ENCODE measurements at places on chromosomes 13 and 19.

GRCh38 chr19:18301718-18302111 lies 20.3 kb upstream of the JUND start:
- DNase-seq = no peak

DNA sequence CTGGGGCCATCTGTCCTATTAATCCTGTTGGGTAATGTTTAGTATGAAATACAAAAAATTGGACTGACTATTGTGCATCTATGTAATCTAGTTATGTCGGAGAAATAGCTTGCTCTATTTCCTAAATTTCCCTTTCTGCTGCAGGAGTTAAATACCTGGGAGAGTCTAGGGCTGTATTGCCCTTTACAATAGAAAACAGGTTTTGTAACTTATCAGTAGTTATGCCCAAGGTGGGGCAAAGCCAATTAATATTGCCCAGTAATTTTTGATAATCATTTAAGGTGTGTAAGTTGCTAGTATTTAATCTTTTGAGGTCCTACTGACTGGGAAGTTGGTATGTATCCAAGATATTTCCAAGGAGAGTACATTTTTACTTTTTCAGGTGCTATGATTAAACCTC lies 838.1 kb downstream of the DACH1 start:
- DNase-seq = no peak

GRCh38 chr19:53504885-53505284 lies 33.1 kb upstream of the ZNF331 start:
- DNase-seq = no peak

DNA sequence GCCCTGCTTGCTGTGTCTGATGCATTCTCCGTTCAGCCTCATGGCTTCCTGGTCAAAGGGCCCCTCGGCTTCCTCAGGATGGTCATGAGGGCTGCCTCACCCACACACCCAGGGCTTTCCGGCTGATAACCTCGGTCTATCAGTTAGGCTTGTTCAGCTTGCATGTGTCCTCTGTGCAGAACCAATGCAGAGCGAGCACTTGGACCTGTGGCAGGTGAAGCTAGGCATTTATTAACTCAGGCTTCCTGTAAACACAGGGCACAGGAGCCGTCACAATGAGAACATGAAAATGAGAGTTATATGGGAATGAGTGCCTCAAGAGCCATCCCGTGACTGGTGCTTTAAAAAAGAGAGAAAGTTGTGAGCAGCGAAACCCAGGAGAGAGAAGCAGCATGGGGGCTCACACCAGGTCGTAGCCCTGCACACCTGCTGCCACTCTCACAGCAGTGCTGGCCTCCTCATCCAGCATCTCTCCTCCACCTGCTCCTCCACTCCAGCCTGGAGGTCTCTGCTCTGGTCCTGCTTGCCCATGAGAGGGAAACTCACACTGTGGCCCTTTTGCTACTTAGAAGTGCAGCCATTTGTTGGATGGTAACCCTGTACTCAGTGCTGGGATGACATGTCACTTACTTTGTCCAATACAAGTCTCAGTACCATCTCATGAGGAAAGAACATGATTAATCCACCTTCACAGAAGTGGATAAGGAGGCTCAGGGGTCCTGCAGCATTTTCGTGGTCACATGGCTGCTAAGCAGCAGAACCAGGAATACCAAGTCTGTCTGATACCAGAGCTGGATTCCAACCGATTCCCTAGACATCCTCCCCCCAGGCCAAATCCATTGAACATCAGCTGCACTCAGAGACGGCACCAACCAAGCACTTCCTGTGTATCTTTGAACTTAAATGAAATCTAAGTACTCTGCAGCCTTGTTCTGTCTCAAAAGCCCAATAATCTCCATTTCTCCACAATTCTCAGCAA lies 50.5 kb upstream of the IRS2 start:
- no peak for DNase-seq

DNA sequence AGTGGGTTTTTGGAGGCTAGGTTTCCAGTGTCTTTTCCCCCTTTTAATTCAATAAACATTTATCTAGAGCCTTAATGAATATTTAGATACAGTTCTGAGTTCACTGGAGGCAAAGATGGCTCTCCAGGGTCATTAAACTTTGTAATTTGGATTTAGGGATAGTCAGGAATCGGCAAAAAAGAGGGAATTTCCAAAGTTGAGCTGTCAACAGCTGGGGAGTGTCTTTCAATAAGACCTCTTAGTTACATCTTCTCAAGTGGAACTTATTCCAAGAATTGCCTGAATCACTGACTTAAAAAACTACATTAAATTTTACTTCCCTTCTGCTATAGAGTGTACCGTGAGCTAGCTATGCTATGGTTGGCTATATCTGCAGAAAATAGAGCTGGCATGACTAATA lies 2.0 kb downstream of the LRCH1 start:
- DNase-seq = no peak

GRCh38 chr19:2607712-2608601 lies 94.5 kb downstream of the GNG7 start:
- no peak for DNase-seq

- no peak for DNase-seq
Measured at GRCh38 chr13:30082391-30082790, 225.0 kb downstream of the KATNAL1 start.

DNA sequence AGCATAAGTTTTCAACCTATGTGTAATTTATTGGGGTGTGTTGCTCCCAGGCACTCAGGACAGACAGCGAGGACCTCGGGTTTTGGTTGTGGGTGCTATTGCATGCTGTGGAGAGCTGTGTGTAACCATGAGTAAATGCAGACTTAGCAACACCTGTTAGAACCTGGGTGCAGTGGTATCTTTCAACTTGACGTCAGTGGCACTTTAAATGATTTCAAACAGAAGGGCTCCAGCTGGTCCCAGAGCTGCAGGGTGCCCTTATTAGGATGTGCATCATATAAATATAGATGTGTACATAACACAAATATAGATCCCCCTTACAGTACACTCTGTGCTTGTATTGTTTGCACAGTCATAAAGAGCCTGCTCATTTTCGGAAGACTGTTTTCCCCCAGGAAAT lies 228.3 kb upstream of the IRS2 start:
- no peak for DNase-seq

DNA sequence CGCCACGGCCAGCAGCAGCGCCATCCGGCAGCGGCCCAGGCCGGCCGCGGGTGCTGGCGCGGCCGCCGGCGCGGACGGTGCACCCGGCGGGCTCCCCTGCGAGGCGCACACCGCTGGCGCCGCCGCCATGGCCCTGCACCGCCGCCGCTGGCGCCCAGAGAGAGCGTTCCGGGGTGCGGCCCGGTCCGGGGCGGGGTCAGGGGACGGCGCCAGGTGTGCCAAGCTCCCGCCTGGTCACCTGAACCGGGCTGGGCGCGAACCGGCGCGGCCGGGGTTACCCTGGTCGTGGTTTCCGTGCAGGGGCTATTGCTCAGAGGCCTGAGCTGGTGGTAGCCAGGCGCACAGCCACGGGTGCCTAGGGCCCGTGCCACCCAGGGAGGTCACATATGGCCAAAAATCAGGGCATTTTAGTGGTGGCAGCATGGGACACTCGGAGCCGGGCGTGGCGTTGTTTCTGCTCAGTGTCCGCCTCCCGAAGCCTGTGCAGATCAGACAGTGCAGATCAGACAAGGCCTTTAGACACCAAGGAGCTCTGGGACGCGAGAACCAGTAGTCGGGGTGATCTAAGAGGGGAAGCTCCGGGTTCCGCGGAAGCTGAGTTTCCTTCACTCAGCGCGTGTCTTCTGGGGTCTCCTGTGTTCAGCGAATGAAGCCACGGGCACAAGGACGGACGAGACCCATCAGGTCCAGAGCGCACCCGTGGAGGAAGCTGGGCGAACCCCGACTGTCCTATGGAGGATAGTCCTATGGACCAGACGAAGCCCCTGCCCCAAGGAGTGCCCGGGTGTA lies at the start of gene TMEM238:
Gene TMEM238, minus strand, starts transcription at position 162 of the 789 bp plus-strand sequence. Its CDS starts 33 bp downstream, at position 129.
- no peak for DNase-seq

GRCh38 chr13:44407891-44408290 lies 34.3 kb downstream of the SERP2 start:
- DNase-seq = no peak

DNA sequence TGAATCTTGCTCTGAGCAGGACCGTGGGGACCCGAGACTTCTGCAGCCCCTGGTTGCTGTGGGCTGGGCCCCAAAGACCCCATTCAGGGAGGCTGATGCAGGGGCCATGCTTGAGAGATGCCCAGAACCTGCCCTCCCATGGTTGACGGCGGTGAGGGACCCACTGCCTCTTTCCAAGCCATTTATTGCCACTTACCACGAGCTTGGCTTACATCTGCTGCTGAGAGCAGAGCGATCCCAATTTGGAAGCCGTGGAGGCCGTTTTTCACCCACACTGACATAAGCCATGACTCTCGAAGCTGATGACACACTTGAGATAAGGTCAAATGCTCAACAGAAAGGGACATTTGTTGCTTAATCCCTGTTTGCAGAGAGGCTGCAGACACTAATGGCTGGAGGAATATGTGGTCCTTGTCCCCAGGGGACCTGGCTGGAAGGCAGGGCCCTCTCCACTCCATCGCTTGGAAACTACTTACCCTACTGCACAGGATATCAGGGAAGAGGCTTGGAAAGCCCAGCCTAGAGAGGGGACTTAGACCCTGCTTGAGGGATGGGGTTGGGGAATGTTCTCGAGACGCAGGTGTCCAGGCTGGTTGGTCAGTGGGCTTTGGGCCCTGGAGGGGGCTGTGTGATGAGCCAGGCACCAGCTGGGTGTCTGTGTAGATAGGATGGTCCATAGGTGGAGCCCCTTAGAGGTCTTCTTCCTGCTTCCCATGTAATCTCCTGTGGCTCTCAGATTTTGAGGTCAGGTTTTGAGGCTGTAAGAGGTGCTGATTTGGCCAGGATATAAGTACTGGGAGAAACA lies 15.3 kb downstream of the ZNF536 start:
- DNase-seq = no peak

DNA sequence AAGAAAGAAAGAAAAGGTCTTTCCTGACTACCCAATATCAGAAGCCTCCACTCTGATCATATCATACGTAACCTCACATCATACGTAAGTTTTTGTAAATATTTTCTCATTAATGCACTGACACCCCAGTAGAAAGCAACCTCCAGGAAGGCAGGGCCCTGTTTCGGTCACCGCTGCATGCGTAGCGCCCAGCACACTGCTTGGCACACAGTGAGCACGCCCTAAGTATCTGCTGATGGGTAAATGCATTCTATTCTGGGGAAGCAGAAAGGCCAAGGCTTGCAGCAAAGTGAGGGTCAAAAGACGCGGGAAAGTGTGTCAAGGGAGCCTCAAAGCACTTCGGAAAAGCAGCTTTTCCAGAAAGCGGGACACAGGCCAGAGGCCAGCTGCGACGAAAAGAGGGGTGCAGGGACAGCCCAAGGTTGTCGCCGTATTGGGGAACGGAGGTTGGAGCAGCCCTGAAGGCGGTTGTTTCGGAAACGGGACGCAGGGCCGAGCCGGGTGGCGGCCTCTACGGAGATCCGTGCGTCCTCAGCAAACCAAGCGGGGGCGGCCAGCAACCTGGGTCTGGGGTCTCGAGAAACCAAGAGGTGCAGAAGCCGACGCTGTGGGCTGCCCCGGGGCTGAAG lies 463 bp downstream of the SUGP1 start:
- DNase-seq = no peak

- no peak for DNase-seq
Measured at GRCh38 chr19:5495792-5496191, 40.6 kb downstream of the ZNRF4 start.

- DNase-seq = no peak
Measured at GRCh38 chr13:71395053-71395452, 472.0 kb downstream of the DACH1 start.

DNA sequence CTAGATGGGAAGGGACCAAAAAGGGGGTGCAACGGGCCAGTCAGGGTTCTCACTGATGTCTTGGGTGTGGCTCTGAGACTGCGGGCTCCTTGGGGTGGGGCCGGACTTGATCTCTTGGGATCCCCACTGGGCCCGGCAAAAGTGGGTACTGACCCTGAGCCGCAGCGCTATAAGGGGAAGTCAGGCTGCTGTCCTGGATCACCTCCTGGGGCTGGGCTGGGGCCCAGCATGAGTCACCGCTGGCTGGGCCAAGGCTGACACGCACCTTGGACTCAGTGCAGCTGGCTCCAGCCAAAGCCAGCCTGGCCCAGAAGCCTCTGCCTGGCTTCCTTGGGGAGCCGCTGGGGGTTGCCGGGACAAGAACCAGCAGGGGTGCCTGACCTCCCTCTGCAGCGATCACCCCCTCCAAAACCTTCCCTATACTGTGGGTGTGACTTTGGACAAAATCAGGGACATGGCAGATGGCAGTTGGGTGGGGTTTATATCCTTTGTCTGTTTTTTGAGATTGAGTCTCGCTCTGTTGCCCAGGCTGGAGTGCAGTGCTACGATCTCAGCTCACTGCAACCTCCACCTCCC lies 617 bp upstream of the IQCN start:
- no peak for DNase-seq

DNA sequence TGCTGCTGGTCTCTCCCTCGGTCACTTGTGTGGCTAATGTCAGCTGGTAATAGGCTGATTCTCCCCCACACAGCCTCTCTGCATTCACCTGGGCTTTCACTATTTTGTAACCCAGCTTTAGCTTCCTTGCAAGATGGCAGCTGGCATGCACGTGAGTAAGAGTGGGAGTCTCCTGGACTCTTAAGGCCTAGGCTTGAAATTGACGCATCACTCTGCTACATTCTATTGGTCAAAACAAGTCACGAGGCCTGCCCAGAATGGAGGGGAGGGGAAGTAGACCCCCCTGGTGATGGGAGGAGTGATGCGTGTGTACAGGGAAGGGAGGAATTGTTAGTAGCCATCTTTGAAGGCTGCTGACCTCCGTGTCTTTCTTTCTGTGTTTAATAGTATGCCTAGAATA lies 24.9 kb upstream of the PNMA8B start:
- no peak for DNase-seq

DNA sequence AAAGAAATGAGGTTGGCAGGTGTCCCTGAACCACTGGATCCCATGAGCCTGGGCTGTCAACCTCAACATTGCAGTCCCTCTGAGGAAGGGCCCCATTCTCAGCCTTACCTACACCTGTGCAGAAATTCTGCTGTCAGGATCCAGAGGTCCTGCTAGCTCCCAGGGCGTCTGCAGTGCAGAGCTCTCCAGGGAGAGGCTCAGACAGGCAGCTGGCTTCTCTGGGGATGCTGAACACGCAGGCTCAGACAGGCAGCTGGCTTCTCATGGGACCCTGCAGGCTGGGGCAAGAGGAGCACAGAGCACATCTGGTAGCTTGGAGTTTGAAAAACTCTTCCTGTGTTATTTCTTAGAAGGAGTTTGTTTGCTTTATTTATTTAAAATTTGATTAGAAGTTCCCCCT lies 50.9 kb downstream of the TMEM255B start:
- DNase-seq = no peak

All from WTC11 (cell line).